ENCODE measurements at places on chromosomes 5 and 9.

DNA sequence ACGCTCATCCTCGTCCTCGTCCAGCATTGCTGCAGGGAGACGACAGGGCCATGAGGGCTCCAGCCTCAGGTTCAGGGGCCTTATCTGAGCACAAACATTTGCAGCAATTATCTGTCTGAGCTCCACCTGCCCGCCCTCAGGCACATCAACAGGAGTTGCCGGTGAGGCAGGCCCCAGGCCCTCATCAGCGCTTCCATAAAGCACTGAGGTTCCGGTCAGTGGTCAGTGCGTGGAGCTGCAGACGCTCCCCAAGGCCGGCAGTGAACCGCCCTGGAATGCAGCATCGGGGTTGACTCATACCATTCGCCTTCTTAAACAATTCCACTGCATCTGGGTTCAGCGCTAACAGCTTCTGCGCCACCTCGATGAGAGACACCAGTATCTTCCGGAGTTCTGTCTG lies 15.2 kb downstream of the UBAC1 start:
- no peak for DNase-seq

DNA sequence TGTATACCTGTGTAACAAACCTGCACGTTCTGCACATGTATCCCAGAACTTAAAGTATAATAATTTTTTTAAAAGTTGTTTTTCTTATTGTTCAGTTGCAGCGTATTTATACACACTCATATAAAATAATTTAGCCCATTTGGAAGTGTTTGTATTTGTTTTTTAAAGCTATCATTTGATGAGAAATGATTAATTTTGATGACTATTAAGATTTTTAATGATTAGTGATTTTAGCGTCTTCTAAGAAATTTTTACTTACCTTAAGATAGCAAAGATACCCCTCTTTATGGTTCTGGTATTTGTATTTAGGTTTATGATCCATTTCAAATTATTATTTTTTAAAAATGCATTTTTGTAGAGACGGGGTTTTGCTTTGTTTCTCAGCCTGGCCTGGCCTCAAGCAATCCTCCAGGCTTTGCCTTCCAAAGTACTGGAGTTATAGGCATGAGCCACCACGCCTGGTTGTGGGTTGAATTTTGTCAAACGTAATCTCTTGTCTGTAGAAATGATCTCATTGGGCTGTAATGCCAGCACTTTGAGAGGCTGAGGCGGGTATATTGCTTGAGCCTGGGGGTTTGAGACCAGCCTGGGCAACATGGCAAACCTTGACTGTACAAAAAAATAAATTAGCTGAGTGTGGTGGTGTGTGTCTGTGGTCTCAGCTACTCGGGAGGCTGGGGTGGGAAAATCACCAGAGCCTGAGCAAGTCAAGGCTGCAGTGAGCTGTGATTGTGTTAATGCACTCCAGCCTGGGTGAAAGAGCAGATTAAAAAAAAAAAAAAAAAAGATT lies 26.9 kb downstream of the CSNK1G3 start:
- DNase-seq: no peak

- DNase-seq: no peak
These were observed 16.3 kb downstream of the OSTF1 start for GRCh38 chr9:75104607-75105006.

- DNase-seq: no peak
These were observed 295.1 kb downstream of the TLE1 start for GRCh38 chr9:81393985-81394811.

- no peak for DNase-seq
These were observed 233.8 kb upstream of the MPDZ start for GRCh38 chr9:13513286-13513685.

DNA sequence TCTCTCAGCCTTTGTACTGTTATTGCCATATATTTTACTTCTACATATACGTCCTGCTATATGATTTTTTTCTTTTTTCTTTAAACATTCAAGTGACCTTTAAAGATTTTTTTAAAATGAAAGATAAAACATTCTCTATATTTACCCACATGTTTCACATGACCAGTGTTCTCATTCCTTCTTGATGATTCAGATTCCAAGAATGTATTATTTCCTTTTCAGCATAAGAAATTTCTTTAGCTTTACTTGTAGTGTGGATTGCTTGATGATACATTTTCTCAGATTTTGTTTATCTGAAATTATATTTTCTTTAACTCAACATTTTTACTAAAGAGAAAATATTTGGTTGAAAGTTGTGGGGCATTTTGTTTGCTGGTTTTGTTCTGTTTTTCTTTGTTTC lies 792.1 kb downstream of the BRINP1 start:
- no peak for DNase-seq

- DNase-seq: no peak
These were observed 45.3 kb downstream of the ERBIN start for GRCh38 chr5:65971643-65972042.

DNA sequence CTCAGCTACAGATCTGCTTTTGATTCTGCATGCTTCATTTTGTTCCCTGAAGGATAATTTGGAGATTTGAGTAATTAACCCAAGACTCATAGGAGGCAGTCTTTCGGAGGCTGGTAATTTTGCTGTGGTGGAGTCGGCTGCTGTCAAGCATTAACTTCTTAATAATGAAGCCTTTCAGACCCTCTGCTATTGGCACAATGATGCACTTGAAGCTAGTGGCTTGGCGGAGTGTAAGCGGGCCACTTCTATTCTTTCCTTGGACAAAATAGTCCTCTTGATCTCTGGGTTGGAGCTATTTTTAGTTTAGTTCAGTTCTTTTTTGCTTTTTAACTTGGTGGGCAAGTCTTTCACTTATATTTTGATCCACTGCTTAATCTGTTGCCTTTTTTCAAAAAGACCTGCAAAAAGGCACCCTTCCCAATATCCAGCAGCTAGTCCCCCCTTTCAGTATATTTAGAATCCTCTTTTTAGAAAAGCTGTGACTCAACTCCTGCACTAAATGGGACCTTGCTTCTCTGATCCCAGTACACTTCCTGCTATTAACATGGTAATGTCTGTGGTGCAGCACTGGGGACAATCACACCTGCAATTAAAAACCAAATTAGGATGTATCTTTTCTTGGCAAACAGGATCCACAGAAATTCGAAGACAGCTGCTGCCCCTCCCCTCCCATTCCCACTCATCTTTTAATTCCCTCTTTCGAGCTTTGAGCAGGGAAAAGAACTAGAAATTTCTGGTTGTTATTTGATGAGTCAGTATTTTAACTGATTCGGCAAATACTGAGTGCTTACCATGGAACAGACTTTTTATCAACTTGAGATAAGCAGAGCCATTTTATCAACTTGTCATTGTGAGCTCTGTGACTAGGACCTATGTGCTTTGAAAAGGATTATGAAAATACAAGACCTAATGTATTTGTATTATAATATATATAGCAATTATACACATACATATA lies 169.4 kb upstream of the ANKRD55 start:
- DNase-seq: no peak

- DNase-seq: no peak
These were observed 4.9 kb upstream of the KIF4B start for GRCh38 chr5:155008669-155009068.

- DNase-seq: no peak
These were observed 336.8 kb downstream of the GLIS3 start for GRCh38 chr9:3962971-3963642.

DNA sequence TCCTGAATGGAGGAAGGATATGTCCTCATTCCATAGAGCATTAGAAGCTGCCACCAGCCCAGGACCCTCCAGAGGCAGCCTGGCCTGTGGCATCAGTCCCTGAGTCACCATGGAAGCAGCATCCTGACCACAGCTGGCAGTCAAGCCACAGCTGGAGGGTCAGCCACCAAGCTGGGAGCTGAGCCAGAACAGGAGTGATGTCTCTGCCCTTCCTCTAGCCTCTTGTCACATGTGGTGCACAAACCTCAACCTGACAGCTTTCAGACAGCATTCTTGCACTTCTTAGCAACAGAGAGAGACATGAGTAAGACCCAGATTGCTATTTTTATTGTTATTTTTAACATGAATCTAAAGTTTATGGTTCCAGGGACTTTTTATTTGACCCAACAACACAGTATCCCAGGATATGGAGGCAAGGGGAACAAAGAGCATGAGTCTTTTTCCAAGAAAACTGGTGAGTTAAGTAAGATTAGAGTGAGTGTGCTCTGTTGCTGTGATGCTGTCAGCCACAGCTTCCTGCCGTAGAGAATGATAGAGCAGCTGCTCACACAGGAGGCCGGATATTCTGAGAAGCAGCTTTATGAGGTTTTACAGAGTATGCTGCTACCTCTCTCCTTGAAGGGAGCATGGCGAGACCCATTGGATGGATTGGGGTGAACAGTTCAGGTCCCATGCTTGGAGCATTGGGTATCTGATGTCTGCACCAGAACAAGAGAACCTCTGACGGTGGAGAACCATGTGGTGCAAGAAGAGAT lies 13.0 kb upstream of the CYFIP2 start:
- DNase-seq: peak; percentile 51

DNA sequence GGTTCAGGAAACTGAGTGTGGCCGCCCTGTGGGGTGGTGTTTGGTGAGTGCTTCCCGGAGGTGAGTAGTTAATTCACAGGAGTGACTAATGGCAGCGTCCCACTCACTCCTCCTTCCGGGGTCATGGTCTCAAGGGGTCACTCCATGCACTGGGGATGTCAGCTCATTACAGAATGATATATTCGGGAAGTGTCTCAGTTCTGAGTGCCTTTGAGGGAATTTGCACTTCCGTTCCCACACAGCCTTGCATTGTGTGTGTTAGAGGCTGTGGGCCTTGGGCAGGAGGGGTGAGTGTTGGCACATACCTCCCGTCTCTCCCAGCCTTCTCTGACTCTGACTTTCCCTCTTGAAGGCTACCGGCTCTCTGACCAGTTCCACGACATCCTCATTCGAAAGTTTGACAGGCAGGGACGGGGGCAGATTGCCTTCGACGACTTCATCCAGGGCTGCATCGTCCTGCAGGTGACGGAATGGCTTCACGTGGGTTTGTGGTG lies 10.5 kb upstream of the AHRR start:
- DNase-seq: no peak

DNA sequence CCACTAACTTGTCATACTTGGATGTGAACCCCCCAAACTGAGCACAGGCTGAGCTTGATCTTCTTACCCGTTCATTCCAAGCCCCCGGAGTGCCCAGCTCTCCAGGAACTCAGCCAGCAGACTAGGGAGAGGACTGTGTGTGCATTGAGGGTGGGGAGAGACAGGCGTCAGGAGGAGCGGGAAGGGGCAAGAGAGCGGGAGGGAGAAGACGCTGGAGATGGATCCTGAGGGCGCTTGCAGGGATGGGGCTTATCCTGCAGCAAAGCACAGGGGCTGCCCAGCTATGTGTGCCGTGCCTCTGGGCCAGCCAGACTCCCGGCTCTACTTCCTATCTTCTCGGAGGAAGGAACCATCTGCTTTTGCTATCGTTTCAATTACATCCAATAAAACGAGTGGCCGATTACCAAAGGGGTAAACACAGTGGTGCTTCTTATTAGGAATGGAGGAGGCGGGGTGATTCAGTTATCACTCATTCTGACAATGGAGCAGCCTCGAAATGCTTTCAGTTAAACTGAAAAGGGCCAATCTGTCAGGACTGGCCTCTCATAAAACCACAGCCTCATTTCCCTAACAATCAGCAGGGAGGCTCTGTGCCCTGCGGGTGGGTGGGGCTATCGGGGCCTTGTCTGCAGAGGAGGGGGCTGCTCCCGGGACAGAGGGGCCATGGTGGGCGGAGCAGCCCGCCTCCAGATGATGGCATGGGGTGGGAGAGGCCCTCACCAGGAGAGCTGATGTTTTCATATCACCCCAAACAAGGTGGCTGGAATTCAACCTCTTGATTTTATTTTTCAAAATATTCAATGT lies 168.2 kb downstream of the DAB2IP start:
- DNase-seq: no peak

DNA sequence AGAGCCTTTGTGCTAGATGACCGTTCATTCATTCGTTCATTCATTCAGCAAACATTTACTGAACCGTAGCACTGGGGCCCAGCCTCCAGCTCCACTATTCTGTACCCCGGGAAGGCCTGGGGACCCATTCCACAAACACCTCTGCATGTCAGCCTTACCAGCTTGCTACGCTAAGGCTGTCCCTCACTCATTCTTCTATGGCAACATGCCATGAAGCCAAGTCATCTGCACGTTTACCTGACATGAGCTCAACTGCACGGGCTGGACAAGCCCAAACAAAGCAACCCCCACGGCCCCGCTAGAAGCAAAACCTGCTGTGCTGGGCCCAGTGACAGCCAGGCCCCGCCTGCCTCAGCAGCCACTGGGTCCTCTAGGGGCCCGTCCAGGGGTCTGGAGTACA lies 6.0 kb downstream of the CEL start:
- DNase-seq: no peak

GRCh38 chr5:179223961-179224360 lies 121.3 kb downstream of the ADAMTS2 start:
- no peak for DNase-seq

DNA sequence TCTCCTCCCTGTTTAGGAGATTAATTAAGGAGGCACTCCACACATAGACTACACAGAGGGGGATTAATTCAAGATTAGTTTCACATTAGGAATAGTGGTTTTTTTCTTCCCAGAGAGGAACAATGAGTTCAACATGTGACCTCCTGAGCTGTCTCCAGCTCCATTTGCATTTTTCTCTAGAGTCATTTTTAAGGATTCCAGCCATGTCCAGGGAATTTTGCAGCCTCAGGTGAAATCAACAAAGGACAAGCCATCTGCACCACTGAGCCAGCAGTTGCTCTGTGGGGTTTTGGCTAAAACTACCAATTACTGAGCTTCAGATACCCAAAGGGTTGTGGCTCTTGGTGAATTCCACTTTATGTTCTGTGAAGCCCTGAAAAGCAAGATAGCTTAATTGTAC lies 258.5 kb upstream of the PPP1R2B start:
- no peak for DNase-seq

DNA sequence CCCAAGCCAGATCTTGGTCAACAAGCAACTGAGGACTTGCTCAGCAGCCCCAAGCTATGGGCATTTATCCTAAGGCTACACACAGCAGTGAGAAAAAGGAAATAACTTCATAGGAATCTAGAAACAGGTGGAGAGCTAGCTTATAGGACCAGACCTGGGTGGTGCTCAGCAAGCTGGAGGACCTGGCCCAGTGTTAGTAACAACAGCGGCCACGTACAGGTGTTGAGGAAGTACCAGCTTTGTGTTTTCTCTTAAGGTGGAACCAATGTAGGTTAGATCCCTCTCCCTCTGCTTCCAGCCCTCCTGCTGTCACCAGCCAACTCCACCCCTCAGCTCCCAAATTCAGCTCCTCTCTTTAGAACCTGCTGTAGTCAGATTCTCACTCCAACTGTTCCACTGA lies 43.4 kb downstream of the IRF1 start:
- no peak for DNase-seq

DNA sequence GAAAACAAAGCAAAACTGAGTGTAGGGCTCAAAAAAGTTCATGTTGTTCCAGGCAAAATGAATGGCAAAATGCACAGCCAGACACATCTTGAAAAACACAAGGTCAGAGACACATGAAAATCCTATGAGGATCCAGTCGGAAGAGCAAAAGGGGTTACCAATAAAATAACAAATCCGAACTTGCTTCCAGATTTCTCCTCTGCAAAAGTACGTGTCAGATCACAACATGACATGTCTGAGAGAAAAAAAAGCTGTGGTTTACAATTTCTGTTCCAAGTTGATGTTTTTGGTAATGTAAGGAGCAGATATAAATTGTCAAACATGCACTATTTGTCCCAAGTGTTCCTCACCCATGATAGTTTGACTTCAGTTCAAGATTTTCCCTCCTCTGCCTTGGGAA lies 15.9 kb upstream of the ADAMTS16 start:
- DNase-seq: no peak
